Placental pericyte (primary cell): ENCODE measurements at places on chromosomes 2 and 18. TPM values are rescaled to one million over a fixed set of nuclear protein-coding genes. Genes with fewer than 3 reads are reported as not detected.

The OSR1 gene
- 5.0 and 6.6 TPM in 2 replicates for total RNA-seq

The ITGB6 gene
- total RNA-seq: 0.57 TPM in 1 of 2 replicates, not detected in the other

The DOCK10 gene
- 2.8 and 49.4 TPM in 2 replicates for total RNA-seq

The DSEL gene
- total RNA-seq: 13.8 and 60.4 TPM in 2 replicates
